ENCODE measurements at places on chromosomes 6 and 20.
A peak's percentile ranks its signal among the peaks of the same experiment; 100 is the strongest.

DNA sequence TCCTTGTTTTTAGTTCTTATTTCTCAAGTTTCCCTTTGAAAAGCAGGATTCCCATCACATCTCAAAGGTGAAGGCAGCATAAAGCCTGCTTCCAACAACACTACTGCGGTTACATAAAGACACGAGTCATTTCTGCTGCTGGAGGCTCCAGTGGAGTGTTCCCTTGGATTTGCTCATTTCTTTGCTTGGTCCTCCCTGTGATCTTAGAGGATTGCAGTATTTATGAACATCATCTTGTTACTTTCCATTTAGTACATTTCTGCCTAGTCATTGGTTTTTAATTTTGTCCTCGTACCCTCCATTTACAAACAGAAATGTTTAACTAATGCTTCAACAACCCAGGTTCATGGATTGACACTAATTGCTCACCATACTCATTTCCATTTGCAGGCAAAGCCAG, 298.8 kb downstream of the ZNF217 start:
- no peak for DNase-seq

DNA sequence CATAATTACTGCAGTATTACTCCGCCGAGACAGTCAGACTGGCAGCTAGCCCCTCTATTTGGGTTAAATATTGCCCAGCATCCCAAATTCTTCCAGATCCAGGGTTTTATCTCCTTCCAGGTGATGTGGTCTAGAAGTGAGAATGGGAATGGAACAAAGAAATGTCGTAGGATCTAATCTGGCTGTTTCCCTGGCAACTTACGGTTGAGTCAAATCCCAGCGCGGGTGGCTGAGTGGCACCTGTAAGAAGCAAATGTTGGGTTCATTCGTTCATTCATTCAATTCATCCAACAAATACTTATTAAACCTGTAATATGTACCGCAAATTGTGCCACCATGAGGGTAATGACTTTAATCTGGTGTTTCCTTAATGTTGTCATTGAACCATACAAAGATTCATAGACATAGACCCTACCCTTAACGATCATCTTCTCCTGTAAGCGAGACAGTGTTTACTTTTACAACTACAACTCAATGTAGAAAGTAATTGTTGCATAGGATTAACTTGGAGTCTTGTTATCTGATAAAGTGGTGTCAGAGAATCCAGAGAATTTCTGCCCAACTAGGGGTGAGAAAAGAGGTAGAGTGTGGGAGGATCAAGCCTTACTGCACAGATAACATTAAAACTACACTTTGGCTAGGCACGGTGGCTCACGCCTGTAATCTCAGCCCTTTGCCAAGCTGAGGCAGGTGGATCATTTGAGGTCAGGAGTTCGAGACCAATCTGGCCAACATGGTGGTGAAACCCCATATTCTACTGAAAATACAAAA, 91.3 kb upstream of the ADGRF1 start:
- DNase-seq: no peak

- no peak for DNase-seq
Measured at GRCh38 chr6:53280207-53280606, 68.5 kb downstream of the ELOVL5 start.

- peak; percentile 9 for DNase-seq
Measured at GRCh38 chr6:115643762-115644161, 416.9 kb downstream of the FRK start.

GRCh38 chr6:132483779-132484679, 28.9 kb downstream of the STX7 start:
- DNase-seq: peak; percentile 61

DNA sequence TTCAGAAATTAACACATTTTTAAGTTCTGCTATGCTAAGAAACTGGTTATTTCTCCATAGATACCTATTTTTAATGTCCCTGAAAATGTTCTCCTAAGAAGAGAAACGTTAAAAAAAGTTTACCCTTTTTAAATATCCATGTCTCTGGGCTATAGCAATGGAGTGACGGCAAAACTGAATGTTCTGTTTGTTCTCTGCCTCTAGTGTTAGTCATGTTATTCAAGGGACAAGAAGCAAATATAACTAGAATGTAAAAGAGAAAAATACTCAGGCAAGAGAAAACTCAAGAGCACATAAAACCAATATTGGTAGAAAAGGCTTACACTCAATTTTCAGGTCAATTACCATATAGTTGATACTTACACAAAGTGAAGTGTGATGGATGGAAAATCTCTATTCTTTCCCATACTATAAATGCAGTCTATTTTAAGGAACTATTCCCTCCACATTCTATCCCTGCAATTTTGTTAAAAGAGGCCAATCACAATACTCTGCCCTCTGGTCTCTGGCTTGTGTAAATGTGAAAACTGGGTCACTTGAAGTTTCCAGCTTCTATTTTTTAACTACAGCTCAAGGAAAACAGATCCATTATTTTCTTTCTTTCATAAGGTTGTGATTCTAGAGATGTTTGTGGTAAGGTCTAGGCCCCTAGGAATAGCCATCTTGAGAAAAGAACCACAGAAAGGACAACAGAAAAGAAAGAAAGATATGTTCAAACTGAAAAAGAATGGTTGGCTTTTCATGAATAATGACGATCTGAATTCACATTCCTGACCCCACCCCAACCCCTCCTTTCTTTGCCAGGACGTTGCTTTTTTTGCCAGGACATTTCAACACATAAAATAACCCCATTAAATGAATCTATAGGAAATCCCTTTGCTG, 200.3 kb upstream of the FAM83B start:
- DNase-seq: no peak

- no peak for DNase-seq
Measured at GRCh38 chr6:82074556-82074955, 173.0 kb downstream of the IBTK start.

DNA sequence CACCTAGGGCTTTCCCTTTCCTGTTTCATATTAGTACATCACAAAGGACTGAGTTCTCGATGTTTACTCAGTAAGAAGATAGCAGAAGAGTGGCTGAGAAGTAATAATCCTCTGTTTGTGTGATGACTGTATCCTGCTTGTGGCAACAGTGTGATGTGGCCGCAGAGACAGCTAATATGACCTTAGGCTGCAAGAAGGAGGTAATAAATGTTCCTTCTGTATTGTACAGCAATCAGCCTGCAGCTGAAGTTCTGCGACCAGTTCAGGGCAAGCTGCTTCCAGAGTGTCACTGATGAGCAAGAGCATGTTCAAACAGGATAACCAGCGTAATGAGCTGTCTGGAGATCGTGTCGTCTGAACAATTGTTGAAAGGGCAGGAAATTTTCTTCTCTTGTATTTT, 70.9 kb downstream of the OPN5 start:
- no peak for DNase-seq

GRCh38 chr20:38245753-38246152, 14.8 kb downstream of the KIAA1755 start:
- DNase-seq: no peak

GRCh38 chr6:39769012-39769411, 23.2 kb upstream of the DAAM2 start:
- no peak for DNase-seq

DNA sequence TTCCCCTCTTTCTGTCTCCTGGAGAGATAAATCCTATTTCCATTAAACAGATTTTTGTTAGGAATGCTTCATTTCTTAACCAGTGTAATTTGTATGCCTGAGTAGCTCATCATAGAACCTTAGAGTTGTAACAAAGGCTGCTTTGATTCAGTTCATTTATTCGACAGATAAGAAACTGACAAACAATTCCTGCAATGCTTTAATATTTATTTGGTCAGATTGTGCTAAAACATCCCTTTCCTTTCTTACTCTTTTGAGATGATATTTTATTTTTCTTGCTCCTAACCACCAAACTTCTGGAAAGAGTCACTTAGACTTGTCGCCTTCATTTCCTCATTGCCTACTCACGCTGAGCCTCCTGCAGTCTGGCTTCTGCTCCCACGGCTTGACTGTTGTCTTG, 89.0 kb upstream of the SUPT3H start:
- no peak for DNase-seq

DNA sequence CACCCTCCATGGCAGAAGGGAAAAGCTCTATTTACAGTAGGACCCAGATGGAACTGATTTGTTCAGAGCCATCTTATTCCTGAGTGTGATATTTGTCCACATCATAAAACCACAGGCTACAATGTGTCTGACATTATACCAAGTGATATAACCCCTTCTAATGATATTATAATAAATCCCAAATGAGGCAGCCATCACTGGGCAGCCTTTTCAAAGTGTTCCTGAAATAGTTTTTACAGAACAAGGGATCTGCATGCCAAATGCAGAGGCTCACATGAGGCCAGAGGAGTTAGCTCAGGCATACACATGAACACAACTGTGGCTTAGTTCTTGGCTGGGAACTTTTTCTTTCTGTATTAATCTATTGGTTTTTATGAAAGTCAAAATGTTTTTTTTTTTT, 207.7 kb downstream of the MAFB start:
- DNase-seq: no peak

DNA sequence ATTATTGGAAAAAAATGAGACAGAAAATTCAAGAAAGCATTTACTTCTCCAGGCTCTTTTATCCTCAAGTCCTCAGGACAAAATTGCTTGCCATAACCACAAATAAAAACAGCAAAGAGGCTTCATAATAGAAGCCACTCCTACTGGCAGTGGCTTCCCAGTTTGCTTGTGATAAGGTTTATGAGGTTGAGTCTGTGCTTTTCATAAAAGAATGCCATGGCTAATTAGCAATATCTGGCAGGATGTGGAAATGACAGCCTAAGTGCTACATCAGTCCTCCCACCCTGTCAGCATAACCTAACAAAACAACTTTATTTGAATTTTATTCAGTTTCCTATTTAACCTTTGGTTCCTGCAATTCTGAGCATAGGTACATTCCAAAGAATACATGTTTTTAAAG, 80.9 kb upstream of the HTR1E start:
- no peak for DNase-seq

- no peak for DNase-seq
Measured at GRCh38 chr20:10806539-10806938, 132.7 kb upstream of the JAG1 start.

DNA sequence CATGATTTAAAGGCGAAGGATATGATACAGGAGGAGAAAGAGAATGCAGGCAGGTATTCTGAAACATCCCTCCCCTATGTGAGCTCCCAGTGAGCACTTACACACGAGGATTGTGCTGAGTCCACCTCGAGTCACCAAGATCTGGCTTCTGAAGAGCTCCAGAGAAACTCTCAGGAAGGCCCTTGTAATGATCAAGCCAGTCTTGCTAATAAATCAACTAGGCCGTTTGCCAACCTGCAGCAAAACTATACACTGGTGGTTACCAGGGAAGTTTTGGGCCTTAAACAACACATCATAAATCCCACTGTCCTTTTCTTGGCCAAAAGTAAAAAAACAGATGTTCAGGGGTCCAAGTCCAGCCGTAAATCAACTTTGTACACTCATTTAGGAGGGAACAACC, 79.2 kb downstream of the STXBP5 start:
- no peak for DNase-seq

DNA sequence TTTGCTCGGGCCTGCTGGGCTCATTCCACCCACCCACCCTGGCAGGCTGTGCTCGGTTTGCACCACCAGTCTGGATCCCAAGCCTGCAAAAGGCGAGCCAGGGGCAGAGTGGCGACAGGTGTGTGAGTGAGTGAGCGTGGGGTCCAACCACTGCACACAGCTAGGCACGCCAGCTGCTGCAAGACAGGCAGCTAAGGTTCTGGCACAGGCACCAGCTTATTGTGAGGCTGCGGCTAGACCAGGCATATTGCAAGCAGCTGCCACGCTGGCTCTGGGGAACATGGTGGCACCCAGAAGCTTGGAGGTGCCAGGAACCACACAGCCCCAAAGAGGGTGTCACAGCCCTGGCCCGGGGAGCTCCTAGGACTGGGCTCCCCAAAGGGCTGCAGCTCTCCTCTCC, 205.1 kb downstream of the ANKRD60 start:
- DNase-seq: no peak

GRCh38 chr6:84103029-84103428, 69.5 kb downstream of the MRAP2 start:
- DNase-seq: no peak

DNA sequence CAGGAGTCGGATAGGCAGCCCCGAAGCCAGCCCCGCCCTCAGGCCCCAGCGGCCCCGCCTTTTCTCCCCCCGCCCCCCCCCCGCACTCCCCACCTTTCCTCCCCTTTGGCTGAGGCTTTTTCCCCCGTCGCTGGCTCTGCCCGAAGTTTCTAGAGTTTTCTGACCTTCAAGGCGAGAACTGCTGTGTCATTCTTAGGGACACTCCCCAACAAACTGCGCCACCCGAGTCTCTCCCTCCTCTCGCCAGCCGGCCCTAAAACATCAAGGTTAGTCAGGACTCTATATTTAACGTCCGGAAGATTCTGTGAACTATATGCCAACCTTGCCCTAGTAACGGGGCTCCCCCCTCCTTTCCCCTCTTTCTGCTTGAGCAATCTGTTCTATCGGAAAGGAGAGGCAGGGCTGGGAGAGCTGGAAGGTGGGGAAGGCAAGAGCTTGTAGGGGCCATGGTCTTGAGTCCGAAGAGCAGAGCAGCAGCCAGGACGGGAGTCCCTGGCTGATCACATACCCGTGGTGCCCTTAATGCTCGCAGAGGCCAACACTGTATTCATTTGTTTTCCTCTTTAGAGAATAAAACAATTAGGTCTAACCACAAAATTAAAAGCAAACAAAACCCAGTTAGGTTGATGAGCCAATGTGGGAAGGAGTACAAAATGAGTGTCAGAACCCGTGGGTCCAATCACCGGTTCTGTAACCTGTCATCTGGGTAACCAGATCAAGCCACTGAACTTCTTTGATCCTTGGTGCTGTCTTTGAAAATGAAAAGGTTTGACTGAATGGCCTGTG, 5.3 kb upstream of the HSPA1B start:
- DNase-seq: peak; percentile 65

GRCh38 chr6:10276106-10276505, 138.8 kb downstream of the TFAP2A start:
- DNase-seq: peak; percentile 38

DNA sequence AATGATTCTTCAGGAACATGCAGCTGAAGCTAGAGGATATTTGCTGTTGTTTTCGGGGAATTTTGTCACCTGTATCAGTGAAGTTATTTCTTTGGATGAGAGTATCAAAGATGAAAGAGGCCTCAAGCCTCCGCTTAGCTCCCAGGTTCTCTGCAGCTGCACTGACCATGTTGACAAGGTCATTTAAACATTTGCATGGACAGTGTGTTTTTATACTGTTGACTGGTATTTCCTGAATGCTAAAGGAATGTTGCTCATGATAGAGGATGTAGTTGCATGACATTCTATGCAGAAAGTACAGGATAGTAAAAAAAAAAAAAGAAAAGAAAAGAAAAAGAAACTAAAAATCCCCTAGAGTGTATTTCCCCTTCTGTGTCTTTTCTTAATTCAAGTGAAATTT, 165.6 kb upstream of the LAMP5 start:
- DNase-seq: no peak

- DNase-seq: no peak
Measured at GRCh38 chr6:123804014-123804786, 535 bp downstream of the NKAIN2 start.

GRCh38 chr6:16362819-16363589, 124.6 kb downstream of the GMPR start:
- DNase-seq: no peak

GRCh38 chr20:2357114-2357513, 23.6 kb upstream of the TGM6 start:
- DNase-seq: no peak

GRCh38 chr6:127539272-127539671, 20.1 kb upstream of the MTCL3 start:
- no peak for DNase-seq

Data from HTR-8/SVneo (cell line).